GM13977 (cell line): ENCODE measurements at places on chromosomes 5 and 9.

DNA sequence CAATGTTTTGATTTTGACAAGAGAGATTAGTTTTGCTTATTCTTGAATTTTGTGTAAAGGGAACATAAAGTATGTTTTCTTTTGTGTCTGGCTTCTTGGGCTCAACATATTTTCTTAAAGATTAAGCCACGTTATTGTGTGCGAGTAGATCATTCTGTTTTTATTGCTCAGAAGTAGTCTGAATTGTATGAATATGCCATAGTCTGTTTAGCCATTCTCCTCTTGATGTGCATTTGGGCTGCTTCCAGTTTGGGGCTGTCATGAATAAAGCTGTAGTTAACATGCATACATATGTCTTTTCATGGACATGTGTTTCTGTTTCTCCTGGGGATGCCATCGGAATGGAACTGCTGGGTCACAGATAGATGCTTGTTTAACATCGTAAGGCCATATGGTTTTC, 198.9 kb downstream of the FANCC start:
- DNase-seq = no peak

- no peak for DNase-seq
Observed at GRCh38 chr5:43649256-43649655, 46.3 kb downstream of the NNT start.

DNA sequence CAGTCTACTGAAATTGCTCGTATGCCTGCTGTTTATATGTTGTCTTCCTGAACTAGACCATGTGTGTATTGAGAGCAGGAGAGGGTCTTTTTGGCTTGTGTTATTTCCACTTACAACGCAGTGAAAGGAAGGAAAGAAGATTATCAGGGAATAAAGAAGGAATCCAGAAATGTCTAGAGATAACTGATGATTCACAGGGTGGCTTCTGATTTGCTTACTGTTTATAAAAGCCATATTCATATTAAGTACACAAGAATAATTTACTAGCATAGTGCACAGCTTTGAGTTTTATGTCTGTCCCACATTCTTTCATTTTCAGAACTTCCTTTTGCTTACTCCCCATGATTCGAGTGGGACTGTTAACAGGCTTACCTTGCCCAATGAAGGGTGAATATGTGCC, 72.1 kb downstream of the PRLR start:
- no peak for DNase-seq

- DNase-seq = peak; percentile 35
Observed at GRCh38 chr9:133060417-133060841, 1.4 kb upstream of the CEL start.

- no peak for DNase-seq
Observed at GRCh38 chr5:155307229-155307628, 293.7 kb downstream of the KIF4B start.

- DNase-seq = peak; percentile 71
Observed at GRCh38 chr9:137878146-137878941, 762 bp downstream of the CACNA1B start.

- no peak for DNase-seq
Observed at GRCh38 chr5:133757396-133757945, 145.1 kb upstream of the FSTL4 start.

DNA sequence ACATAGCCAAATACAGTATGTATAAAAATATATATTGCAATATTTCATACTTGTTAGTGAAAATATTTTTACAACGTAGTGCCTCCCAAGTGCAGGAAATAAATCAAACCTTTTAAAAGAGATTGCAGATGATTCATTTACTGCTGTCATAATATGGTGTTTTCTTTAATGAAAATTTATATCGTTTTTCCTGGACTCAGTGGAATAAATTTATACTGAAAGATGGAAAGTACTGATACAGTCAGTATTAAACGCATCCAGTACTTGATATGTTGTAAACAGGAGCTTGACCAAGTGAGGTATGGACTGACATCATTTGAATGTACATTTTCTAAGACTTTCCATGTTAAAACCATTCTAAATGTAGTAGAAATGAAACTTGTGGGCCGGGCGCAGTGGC, 143.4 kb upstream of the ZNF608 start:
- DNase-seq = no peak

DNA sequence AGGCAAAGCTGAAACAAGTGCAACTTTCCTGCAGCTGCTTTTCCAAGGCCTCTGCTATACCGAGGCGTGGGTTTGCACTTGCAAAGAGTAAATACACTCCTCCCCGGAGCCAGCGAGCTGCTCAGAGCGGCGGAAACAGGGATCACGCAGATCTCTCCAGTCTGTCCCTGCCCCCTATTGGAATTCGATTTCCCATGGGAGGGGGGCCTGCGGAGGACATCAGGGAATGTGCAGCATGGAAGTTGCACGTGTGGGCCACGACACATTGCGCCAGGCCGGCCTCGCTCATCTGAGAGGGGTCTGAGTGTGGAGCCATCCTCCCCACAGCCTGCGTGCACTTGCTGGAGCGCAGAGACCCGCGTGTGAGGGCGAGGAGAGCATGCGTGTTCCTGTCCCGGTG, 104.3 kb upstream of the PHYKPL start:
- no peak for DNase-seq

- no peak for DNase-seq
Observed at GRCh38 chr9:108525186-108525585, 330.6 kb downstream of the ACTL7B start.

DNA sequence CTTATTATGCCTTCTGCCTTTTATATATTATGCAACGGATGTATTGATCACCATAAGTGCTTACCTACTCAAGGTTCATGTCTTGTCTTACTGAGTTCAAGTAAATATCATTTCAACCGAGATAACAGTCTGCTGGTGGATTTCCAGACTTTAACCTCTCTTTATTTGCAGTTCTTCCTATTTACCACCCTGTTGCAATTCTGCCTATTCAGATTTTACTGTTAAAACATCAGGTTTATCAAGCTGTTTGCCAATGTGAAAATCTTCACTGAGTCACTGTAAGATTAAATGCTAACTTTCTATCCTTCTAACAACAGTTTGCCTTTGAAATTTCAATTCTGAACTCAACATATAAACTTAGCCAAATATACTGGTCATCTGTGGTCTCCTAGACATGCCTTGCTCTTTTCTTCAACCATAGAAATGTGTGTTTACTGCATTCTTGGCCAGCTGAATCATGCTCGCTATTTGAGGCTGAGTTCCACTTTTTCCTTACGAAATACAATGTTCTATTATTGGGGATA, 471.7 kb upstream of the RORB start:
- DNase-seq = no peak

DNA sequence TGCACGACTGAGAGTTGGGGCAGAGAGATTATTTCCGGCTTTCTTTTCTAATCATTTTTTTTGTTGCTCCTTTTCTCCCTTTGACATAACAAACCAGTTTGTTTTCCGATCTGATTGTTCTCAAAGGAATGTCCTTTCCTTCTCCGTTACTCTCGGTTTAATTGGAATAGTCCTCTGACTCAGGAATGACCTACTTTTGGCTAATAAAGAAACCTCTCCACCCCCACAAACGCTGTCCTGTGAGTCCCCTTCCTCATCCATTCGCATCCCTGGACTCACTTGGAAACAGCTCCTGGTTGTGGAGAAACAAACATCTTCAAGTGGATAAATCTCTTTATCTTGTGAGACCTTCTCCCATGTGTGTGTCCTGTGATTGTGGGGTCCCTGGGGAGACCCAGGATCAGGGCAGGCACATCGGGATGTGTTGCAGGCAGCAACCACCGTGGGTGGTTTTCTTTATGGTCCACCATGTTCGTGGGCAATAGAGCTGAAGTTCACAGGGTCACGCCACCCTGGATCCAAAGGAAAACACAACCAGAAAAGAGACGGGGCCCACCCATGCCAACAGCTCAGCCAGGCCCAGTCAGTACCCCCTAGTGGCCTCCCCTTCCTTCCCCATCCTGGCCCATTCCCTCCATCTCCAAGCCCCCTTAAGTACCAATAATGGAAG, 45.2 kb upstream of the NEK6 start:
- no peak for DNase-seq

GRCh38 chr9:15354713-15355112, 47.7 kb upstream of the TTC39B start:
- no peak for DNase-seq

DNA sequence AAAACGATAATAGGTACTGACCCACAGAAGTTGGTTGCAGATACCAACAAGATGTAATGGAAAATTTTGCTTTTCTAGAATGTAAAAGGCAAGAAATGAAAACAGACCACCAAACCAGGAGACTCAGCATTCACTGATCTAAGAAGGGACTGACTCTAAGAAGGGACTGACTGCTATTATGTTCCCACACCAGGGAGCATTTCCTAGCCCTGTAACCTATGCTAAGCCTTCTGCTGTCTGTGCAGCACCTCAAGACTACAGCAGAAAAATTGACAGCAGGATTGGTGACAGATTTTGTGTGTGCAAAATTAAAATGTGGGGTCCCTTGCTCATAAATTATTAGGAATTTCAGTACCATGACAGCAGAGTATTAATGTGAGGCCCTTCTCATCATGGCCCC, 154.8 kb downstream of the GABRB2 start:
- no peak for DNase-seq

DNA sequence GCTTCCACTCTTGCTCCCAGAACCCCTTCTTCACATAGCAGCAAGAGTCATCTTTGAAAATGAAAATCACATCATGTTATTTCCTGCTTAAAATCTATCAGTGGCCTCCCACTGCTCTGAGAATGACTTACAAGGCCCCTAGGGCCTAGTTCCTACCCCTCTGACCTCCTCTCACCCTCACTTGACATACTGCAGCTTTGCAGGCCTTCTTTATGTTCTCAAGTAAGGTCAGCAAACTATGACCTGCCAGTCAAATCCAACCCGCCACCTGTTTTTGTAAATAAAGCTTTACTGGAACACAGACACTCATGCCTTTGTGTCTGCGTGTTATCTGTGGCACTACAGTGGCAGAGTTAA, 185.7 kb downstream of the NR3C1 start:
- DNase-seq = no peak

DNA sequence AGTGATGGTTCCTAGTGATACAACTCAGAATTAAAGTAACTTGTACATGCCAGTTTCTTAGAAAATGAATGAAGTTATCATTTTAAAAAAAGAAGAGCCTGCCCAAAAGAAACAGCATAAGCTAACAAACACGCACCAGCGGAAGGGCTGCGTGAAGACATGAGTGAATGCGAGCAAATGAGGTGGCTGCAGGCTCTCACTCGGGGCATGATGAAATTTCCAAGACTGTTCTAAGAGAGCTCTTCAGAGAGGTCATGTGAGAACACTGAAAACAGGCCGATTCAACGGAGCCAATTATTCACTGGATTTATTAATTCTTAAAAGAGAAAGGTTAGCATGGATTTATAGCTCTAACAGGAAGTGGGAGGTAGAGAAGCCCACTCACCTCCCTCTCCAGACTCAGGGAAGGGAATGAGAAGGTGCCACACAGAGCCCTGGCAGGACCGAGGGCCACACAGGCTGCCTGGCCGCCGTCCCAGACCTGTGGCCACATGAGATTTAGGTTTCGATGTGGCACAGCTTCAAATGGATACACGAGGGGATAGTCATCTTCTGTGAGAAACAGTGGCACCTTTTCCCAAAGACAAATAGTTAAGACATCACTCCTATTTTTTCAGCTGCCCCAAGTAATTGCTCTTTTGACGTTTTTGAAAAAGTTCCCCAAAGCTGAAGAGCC, 55.5 kb downstream of the HABP4 start:
- no peak for DNase-seq

DNA sequence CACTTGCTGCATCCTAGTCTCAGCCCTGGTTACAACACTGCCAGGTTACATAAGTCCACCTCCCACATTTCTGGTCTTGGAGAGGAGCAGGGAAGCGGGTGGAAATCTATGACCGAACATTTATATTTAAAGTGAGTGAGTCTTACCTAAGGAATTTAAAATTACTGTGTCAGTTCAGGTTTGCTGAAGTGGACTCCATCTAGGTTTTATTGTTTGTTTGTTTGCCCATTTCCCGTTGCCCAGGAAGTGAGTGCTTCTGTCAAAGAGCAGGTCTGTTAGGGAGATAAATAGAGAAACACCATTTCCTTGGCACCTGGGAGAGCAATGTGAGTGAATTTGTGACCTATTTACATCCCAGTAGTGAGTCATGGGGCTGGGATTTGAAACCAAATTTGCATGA, 179.5 kb downstream of the KIF4B start:
- DNase-seq = no peak

DNA sequence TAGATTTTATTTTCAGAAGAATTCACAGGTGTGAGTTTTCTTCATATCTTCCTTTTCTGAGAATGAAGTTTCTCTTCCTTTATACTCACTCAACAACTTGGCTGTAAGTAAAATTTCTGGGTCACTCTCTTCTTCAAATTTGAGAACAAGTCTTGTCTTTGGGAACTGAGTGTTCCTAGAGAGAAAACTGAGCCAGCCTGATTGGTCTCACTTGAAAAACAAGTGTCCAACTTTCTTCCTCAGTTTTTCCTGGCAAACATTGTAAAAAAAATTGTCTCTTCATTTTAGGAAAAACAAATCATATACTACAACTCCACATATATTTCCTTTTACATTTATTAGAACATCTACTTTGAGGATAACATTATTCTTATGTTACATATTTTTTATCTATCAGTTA, 156.1 kb upstream of the GHR start:
- DNase-seq = no peak

DNA sequence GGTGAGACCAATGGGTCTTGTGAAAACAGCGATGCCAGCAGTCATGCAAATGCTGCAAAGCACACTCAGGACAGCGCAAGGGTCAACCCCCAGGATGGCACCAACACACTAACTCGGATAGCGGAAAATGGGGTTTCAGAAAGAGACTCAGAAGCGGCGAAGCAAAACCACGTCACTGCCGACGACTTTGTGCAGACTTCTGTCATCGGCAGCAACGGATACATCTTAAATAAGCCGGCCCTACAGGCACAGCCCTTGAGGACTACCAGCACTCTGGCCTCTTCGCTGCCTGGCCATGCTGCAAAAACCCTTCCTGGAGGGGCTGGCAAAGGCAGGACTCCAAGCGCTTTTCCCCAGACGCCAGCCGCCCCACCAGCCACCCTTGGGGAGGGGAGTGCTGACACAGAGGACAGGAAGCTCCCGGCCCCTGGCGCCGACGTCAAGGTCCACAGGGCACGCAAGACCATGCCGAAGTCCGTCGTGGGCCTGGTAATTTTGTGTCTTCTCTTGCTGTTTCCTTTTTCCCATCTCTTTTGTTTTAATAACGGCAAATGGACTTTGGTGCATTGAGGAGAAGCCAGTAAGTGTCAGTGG, 98.0 kb downstream of the EHMT1 start:
- DNase-seq = no peak

GRCh38 chr5:110625376-110625999, 101.0 kb downstream of the TMEM232 start:
- DNase-seq = peak; percentile 7

DNA sequence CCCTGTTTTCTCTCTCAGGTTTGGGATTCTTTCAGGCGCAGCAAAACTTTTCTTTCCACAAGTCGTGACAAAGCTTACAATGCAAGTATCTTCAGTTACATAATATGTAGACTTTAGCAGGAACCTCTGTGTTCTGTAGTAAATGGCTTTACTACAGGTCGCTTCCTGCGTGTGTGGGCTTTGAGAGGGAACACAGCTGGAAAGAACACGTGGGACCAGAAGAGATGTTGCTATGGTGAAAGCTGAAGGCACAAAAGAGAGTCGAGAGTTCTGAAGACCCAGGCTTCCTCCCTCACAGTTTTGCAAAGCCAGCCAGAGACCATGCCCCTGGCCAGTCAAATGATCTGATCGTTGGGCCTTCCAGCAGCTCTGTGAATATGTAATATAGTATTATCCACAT, 4.0 kb downstream of the ANKRD55 start:
- DNase-seq = no peak

- DNase-seq = no peak
Observed at GRCh38 chr5:64789457-64789856, 20.7 kb downstream of the CWC27 start.

GRCh38 chr5:111830333-111830732, 73.3 kb upstream of the NREP start:
- DNase-seq = no peak

GRCh38 chr9:14343261-14344031, 29.5 kb upstream of the NFIB start:
- no peak for DNase-seq
